Stimulated activated CD4-positive, alpha-beta T cell treated with anti-CD3 and anti-CD28 coated beads, Interleukin-12 subunit alpha, Interleukin-12 subunit beta, amount 100 ng/mL, for 4 hours (primary cell): ENCODE measurements at places on chromosomes 5 and 9.

DNA sequence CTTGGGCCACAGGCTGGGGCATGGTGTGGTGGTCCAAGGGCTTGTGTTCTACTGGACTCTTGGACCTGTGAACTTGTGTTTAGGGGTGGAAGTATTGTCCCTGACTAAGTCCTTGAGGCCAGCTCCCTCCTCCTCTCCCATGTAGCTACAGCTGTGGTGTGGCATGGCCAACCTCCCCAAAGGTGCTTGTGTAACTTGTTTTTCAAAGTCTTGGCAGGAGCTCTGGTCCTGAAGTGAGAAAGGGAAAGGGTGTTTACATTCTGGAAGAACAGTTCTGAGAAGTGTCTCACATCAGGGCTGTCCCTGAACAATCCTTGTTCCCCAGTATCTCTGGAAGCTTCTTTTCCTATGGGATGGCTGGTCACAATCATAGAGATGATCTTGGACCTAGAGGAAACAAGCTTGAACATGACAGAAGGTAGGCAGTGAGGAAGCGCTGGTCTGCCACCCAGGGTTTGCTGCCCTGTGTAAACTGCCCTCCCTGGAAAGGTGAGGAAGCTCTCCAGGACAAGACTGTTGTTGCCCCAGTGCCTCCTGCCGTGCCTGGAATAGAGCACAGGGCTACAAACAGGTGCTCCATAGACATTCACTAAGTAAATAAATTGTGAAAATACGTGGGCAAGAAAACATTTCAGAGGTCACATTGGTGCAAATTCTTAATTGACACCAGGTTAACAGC is 64.6 kb upstream of the KLF9 start:
- DNase-seq, result no peak

- DNase-seq, result no peak
Observed at GRCh38 chr5:114435885-114436299, 74.0 kb downstream of the KCNN2 start.

- DNase-seq, result no peak
Observed at GRCh38 chr9:27491154-27491553, 32.9 kb upstream of the IFNK start.

GRCh38 chr5:116130471-116130870 is 45.6 kb downstream of the COMMD10 start:
- no peak for DNase-seq

GRCh38 chr9:14223081-14223480 is 90.9 kb downstream of the NFIB start:
- no peak for DNase-seq

- no peak for DNase-seq
Observed at GRCh38 chr5:24177821-24178220, 467.0 kb downstream of the CDH10 start.
